ENCODE measurements at places on chromosomes 6 and 20. TPM values are rescaled to one million over a fixed set of nuclear protein-coding genes. Genes with fewer than 3 reads are reported as not detected.
A peak's percentile ranks its signal among the peaks of the same experiment; 100 is the strongest.

- DNase-seq, result peak; percentile 66
Measured at GRCh38 chr6:40138273-40138720, 204.0 kb upstream of the MOCS1 start.

DNA sequence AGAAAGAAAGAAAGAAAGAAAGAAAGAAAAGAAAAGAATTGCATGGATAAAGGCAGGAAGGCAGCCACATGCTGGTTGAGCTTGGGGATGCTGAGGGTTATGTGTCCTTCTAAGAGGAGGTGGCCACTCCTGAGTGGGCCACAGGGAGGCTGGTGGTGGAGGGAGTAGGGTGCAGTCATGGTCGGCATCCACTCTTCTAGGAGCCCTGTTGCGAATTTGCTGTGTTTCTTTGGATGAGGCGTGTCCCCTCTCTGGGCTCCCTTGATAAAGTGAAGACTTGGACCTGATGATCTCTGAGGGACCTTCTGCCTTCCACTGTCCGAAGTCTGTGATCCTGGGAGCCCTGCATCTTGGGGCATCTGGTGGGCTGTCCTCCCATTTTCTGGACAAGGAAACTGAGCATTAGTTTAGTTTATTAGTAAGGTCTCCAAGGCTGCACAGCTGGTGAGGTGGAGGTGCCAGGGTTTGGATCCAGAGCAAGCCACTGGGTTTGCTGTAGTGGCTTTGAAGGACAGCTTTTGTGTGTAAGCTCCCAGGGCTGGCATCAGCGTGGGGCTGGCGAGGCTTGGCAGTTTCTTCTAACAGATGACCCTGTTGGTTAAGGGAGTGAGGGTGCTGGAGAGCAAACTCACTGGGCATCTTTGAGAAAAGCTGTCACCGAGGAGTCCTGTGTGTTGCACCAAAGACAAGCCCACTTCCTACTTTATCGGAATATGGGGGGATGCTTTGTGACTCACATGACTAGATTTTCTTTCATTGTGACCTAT lies 4.3 kb downstream of the DLGAP4 start:
- no peak for DNase-seq

- no peak for DNase-seq
Measured at GRCh38 chr6:21188505-21189223, 404.9 kb upstream of the SOX4 start.

DNA sequence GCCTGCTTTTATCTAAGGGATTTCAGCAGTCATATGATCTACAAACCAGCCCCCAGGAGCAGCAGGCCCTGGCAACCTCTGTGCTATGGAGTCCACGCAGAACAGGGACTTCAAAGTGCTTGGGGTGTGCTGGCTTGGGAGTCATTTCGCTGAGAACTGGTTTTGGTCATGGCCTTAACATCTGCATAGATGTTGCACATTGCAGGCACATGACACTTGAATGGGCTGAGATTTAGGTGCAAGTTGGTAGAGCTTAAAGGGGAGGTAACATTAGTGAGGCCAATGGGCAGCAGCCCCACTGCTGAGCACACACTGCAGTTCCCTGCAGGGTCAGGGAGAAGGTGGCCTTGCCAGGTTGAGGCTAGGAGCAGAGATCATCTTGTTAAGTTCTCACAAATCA lies 43.6 kb downstream of the RREB1 start:
- no peak for DNase-seq

GRCh38 chr6:34982424-34982852 lies 93.4 kb downstream of the ANKS1A start:
- DNase-seq, result no peak

DNA sequence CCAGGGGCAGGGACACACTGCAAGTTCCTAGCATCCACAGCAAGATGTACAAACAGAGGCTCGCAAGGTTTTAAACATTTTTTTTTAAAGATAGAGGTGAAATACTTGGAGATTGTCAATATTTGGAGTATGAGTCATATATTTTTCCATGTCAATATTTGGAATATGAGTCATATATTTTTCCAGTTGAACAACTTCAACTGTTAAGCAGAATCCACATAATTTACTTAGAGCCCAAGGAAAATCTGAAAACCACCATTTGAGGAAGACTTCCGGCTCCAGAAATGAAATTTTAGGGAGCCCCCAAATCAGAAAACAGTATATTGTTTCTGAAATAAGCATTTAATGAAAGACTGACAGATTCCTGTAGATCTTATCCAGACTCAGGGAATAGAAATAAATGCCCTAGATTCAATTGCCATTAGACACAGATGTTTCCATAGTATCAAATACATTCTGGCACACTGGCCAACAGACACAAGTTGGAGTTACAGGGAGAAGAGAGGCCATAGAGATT lies 51.6 kb upstream of the FAM184A start:
- no peak for DNase-seq

- DNase-seq, result peak; percentile 58
Measured at GRCh38 chr6:88982720-88983119, 19.3 kb upstream of the RNGTT start.

DNA sequence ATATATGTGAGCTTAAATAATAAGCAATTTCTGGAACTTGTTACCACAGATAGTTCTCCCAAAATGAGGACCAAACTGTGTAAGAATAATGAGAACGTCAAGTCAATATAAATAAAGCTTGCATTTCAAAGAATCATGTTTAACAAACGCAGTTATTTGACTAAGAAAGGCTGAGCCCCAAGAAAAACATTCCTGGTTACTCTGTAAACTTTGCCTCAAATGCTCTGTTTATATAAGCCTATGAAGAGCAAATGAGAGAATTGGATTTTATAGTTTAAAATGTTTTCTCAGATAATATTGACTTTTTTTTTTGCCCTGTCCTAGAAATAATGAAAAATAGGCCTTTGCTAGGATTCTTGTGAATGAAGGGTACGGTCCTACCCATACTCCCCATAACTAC lies 81.3 kb downstream of the C6orf52 start:
- no peak for DNase-seq

DNA sequence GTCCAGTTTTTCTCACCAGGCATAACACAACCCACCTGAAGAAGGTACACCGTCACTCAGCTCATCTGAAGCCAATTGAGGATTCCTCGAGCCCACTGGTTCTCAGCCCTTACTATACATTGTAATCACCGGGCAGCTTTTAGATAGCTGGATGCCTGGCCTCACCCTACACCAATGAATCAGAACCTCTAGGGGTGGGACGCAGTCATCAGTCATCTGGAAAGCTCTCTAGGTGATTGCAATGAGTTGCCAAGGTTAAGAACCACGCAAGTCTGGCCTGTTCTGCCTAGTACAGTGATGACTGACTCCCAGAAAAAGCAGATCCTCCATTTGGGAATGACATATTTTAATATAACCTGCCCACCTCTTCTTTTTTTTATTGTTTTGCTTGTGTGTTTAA lies 41.1 kb downstream of the MC3R start:
- DNase-seq, result no peak

GRCh38 chr20:61580958-61581824 lies 329.1 kb downstream of the CDH4 start:
- no peak for DNase-seq

DNA sequence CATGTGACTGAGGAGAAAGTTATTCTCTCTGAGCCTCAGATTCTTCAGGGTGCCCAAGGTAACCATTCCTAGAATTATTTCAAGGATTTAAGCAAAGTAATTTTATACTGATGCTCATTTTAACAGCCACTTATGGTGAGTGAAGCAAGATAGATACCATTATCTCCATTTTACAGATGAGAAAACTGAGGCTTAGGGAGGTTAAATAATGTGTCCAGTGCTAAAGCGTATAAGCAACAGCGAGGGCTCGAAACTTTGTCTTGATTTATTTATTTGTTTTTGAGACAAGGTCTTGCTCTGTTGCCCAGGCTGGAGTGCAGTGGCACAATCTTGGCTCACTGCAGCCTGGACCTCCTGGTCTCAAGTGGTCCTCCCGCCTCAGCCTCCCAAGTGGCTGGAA lies 53.6 kb downstream of the FOXF2 start:
- no peak for DNase-seq

- peak; percentile 53 for DNase-seq
Measured at GRCh38 chr20:20743511-20744169, 31.2 kb upstream of the RALGAPA2 start.

- DNase-seq, result no peak
Measured at GRCh38 chr20:1429143-1429728, 36.4 kb upstream of the FKBP1A start.

DNA sequence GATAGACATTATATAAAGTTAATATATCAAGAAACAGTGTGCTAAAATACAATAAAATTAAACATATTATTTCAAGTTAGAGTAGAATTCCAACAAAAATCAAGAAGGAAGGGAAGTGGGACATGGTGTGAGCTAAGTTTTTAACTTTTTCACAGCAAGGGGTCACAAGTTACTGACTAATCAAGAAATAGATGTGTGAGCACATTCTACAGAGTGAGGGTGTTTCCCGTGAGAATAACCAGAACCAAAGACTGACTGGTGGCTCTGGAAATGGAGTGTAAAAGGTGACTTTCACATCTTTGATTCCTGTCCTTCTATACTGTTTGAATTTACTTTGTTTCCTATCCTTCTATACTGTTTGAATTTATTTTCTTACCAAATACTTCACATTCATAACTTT lies 206.6 kb downstream of the TASP1 start:
- no peak for DNase-seq

DNA sequence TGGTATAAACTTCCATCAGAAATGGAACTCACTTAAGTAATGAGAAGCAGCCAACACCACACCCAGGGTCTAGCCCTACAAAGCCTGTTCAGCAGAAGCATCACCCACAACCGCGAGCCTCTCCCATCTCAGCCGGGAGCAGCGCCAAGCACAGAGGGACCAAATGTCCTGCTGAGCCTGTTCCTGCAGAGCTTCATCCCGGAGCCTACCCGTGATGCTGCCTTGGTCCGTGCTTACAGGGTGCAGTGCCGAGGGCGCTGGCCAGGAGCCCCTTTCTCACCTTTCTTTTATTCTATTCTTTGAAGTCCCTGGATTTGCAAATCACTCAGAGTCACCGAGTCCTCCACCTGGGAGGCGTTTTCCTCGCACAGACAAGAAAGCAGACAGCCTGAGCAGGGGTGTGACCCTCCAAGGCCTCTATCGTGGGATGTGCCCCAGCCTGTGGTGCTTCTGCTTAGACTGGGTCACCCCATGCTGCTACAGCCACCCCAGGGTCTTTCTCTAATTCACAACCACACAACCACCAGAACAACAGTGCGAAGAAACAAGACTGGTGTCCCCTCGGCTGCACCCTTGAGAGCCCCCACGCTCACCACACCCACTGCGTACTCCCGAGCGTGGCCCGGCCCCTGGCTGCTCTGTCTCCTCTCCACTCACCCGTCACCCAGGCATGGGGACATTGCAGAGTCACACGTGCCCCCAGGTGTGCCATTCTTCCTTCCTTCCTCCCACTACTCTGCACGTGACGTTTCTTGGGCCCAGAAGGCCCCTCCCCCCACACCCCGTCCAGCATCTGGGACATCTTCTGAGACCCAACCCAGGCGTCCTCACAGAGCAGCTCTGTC lies 92.2 kb upstream of the MPC1 start:
- DNase-seq, result no peak

DNA sequence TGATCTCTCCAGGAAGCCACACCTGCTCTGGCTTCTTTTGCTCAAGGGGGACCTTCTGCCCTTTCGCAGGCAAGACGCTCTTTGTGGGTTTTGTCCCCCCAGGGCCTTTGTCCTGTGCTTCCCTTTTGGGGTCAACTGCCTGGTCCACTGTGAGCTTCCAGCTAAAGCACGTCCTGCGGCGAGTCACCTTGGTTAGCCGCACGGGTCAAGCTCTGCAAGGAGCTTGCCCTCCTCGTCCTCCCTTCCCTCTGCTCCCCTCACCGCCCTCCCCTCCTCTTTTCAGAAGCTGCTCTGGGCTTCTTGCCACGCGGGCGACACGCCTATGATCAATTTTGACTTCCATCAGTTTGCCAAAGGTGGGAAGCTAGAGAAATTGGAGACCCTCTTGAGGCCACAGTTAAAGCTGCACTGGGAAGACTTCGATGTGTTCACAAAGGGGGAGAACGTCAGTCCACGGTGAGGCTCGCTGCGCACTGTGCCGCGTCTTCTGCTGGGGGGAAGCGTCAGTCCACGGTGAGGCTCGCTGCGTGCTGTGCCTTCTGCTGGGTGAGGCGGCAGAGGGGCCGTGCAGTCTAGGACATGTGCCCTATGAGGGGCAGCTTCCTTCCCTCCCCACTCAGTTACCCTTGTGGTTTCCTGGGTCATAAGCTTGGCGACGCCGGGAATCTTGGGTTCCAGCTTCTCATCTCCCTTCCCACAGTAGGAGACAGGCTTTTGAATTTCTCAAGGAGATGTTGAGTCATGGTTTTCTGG lies 80.2 kb downstream of the SYNJ2 start:
- DNase-seq, result no peak

DNA sequence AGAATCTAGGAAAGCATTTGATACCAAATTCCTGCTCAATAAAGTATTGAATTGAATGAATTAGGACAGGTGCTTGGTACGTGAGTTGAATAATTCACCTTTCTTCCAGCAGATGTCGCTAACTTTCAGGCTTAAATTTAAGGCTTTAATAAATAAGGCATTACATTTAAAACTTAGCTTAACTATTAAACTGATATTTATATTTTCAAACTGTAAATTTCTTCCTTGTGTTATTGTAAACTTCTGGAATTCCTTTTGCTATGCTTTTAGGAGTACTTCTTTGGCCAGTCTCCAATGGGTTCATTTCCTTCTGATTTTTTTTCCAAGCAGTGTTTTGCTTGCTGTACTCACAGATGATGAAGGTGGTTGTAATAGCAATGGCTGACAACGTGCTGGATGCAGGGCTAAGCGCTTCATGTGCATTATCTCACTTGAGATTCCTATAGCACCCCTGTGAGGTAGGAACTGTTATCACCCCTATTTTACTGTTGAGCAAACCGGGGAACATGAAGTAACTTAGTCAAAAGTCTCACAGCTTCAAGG lies 71.3 kb upstream of the SLC2A12 start:
- no peak for DNase-seq

DNA sequence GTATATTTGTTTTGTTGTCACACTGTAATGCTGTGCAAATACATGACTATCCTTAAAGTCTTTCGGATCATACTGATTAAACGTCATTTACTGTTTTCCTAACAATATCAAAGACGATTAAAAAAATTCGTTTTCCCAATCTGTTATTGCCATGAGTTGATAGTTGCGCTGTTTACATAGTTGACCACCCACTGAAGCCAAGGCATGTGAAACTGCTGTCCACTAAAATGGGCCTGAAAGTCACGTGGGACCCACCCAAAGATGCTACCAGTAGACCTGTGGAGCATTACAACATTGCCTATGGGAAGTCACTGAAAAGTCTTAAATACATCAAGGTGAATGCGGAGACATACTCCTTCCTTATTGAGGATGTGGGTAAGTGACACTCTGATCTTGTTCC lies 28.1 kb downstream of the FNDC1 start:
- no peak for DNase-seq

DNA sequence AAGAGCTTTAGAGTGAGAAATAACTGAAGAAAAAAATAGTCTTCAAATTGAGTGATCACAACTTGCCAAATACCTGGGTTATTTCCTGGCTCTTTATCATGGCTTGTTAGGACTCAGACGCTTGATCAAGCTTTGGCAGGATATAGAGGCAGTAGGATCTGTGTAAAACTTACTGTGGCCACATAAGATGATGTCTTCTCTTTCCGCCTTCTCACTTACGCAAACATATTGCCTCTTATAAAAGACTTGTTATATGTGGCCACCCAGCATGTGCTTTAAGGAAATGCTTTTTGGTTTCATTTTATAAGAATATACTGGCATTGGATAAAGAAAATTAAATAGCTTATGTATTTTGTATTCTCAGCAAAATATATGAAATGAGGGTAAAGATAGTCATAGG lies 101.8 kb upstream of the AKIRIN2 start:
- no peak for DNase-seq

The PROCR gene
- 17.6 TPM for total RNA-seq

The TBX18 gene
- 84.1 TPM for total RNA-seq

The YIPF3 gene
- 84.6 TPM for total RNA-seq

The CFAP61 gene
- total RNA-seq, result 0.39 TPM

The CTCFL gene
- not detected for total RNA-seq

The EPHA7 gene
- 4.6 TPM for total RNA-seq

The KCNQ5 gene
- 1.8 TPM for total RNA-seq

The MEA1 gene
- total RNA-seq, result 71.2 TPM
